T47D (cell line): ENCODE measurements at places on chromosomes 4 and X.

- DNase-seq: no peak
Measured at GRCh38 chr4:36178484-36178883, 65.8 kb downstream of the ARAP2 start.

DNA sequence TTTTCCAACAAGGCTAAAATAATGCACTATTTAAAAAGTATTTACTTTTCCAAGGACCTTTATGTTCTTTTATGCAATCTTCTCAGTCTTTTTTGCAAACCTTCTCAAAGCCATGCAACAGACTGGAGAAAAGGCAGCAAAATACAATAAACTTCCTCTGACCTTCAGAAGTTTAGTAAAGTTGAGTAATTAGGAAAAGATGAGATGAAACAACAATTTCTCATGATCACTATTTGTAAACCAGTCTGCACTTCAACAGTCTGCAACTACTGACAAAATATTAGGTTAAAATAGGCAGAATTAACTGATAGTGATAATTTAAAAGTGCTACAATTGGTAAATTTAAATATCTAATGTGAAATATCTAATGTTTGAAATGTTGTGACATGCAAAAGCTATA is 884.9 kb upstream of the PCDH10 start:
- DNase-seq: no peak

- DNase-seq: no peak
Measured at GRCh38 chrX:148813967-148814366, 313.6 kb downstream of the AFF2 start.

GRCh38 chr4:132227151-132227856 is 921.8 kb upstream of the PCDH10 start:
- DNase-seq: no peak

GRCh38 chr4:123706973-123707372 is 310.4 kb downstream of the SPRY1 start:
- DNase-seq: no peak

GRCh38 chrX:41457613-41458192 is 10.6 kb downstream of the NYX start:
- DNase-seq: no peak

DNA sequence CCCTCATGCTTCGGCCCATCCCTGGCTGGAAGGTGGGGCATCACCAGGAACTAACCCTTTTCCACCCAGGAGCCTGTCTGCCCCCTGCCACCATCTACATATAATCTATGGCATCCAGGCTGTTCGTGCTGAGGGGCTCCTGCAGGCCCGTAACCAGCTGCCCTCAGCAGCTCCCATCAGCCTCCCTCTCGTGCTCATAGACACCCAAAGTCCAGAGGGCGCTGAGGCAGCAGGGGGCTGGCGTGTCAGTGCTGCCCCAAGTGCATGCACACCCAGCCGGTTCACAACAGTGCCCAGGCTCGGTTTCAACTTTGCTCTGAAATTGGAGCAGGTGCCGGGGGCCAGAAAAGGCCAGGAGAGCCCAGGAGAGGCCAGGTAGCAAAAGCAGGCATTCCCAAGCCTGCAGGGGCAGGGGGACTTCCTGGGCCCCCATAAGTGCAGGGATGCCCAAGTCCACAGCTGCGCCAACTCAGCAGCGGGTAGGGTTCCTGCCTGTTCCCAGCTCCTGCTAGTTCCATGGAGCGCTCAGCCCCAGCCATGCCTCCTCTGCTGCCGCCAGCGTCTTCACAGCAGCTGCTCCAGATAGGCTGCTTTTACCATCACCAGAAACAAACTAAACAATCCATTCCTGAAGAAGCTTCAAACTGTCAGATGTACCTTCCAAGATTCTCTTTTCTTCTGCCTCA is 558.2 kb upstream of the GNPDA2 start:
- DNase-seq: no peak

GRCh38 chrX:19852014-19853005 is 35.1 kb downstream of the SH3KBP1 start:
- DNase-seq: no peak

DNA sequence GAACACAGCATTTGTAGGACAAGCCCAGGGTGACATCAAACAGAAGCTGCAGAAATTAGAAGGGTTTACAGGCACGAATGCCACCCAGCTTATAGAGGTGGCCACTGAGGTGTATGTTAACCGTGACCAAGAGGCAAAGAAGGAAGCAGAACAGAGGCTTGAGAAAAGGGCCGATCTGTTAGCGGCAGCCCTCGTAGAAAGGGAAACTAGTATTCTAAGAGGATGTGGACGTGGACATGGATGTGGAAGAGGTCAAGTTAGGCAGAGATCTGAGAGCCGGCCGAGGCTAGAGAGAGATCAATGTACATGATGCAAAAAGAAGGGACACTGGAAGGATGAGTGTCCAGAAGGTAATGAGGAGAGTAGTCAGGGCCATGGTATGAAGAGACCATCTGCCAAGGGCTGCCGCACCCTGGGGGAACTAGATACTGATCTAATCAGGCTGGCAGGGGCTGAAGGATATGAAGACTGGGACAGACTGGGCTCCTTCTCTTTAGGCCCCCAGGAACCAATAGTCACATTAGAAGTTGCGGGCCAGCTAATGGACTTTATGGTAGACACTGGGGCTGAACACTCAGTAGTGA is 27.5 kb downstream of the LIAS start:
- DNase-seq: no peak

DNA sequence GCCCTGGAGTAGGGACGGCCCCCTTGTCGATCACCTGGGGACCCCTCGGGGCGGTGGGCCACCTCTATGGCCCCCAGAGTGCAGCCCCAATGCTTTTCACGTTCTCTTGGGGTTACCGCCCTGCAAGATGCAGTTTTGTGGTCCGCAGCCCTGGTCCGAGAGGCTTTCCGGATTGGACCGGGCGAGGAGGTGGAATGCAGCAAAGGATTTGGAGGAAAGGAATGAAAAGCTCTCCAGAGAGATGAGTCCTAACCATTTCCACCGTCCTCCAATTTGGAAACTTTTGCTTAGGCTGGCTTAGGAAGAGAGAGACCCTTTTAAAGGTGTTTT is 601 bp downstream of the SLC25A43 start:
- no peak for DNase-seq

GRCh38 chr4:8167815-8168214 is 9.2 kb upstream of the ABLIM2 start:
- DNase-seq: no peak

- no peak for DNase-seq
Measured at GRCh38 chr4:99573735-99574368, 772 bp upstream of the MTTP start.

DNA sequence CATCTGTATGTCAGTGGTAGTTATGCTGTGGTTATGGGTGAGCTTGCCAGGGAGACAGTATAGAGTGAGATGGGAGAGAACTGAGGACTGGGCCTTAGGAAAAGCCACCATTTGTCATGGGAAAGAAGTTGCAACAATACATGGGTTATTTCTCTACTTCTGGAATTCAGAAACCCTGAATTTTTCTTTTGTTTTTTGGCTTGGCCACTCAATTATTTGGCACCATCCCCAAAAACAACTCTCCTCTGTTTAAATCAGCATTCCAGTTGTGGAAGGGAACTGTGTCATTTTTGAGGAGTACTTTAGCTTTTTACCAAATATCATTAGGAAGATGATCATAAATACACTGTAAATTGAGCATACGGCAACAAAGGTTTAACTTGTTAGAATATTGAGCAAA is 41.1 kb upstream of the ACSL4 start:
- DNase-seq: no peak

GRCh38 chrX:23919148-23919547 is 11.3 kb downstream of the CXorf58 start:
- DNase-seq: no peak

- DNase-seq: no peak
Measured at GRCh38 chr4:33658971-33659370, 2585.3 kb downstream of the ARAP2 start.

DNA sequence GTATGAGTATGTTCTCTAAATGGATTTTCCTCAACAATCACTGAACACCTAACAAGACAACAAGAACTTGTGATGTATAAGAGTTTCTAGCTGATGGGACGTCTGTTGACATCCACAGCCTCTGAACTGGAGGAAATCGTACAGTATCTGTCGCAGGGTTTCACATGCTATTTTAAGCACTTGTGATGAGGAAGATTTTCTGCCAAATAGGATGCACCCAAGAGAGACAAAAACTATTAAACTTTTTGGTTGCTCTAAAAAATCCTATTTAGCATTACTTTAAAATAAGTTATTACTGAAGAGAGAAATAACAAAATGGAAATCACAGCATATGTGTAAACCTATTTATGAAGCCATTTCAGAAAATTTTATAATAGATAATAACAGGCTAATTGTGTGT is 356.1 kb upstream of the SLC7A11 start:
- no peak for DNase-seq

GRCh38 chr4:70714079-70714887 is 7.5 kb upstream of the RUFY3 start:
- no peak for DNase-seq

- DNase-seq: peak; percentile 62
Measured at GRCh38 chr4:185534866-185535611, at the start of gene PDLIM3. PDLIM3 (minus strand) TSS chr4:185535507; CDS start chr4:185535434, 73 bp downstream.

GRCh38 chrX:69079268-69079667 is 86.0 kb downstream of the PJA1 start:
- DNase-seq: no peak

GRCh38 chrX:48626401-48627298 is 29.4 kb downstream of the WDR13 start:
- no peak for DNase-seq

DNA sequence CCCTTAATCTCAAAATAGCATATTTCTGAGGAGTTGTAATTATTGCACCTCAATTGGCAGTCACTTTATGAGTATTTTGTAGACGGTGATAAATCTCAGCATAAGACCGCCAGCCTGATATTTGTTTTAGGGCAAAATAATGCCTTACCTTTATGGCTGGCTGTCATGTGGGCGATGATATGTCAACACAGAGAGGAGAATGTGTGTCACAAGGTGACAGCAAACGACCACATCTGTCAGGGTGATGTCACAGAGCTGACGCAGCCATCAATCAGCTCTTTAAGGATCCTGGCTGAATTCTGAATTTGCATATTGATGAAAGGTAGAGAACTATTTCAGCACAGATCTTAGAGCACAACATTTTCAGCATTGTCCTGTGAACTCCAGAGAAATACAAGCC is 209.7 kb downstream of the CEP135 start:
- no peak for DNase-seq

- DNase-seq: no peak
Measured at GRCh38 chr4:144734522-144734921, 88.6 kb downstream of the HHIP start.

DNA sequence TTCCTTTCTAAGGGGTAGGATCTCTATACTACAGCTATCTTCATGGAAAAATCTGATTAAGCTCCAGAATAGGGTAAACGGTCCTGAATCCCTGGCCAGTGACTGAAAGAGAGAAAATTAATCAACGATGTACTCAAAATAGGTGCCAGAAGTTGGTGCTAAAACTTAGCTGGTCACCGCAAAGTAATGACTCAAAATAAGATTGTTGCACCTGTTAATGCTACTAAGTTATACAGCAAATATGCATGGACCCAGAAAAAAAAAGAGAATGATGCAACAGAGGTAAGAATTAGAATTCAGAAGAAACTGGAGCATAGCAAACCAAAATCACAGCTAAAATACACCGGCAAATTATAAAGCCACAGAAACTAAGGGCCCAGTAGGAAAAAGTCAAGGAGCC is 239.7 kb upstream of the FAM241A start:
- no peak for DNase-seq

- DNase-seq: no peak
Measured at GRCh38 chr4:94341481-94342370, 910 bp downstream of the HPGDS start.

DNA sequence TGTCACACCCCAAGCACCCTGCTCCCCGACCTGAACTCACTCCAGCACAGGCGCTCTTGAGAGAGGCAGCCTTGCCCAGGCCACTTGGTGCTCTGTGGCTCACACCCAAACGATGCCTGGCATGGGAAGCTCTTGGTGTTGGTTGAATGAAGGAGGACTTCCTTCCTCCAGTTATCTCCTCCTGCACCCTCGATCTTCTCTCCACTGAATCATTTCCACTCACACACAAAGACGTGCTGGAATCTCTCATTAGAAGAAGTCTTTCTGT is 90.5 kb upstream of the TRIM2 start:
- no peak for DNase-seq

DNA sequence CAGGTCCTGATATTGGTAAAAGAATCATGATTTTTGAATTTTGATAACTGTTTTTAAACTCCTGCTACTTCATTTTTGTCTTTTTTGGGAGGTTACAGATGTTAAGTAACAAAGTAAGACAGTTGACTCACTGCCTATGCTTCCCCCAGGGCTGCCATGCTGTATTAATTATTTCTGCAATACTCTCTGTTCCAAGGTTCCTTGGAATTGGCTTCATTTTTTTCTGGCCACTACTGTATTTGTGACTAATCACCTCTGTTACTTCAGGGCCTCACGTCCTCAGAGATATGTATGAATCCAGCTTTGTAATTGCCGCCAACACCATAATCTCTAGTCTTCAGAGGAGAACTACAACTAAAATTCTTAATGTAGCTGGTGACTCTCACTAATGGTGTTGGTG is 1729.3 kb downstream of the C4orf33 start:
- no peak for DNase-seq

- no peak for DNase-seq
Measured at GRCh38 chrX:109777749-109778148, 44.7 kb upstream of the ACSL4 start.

DNA sequence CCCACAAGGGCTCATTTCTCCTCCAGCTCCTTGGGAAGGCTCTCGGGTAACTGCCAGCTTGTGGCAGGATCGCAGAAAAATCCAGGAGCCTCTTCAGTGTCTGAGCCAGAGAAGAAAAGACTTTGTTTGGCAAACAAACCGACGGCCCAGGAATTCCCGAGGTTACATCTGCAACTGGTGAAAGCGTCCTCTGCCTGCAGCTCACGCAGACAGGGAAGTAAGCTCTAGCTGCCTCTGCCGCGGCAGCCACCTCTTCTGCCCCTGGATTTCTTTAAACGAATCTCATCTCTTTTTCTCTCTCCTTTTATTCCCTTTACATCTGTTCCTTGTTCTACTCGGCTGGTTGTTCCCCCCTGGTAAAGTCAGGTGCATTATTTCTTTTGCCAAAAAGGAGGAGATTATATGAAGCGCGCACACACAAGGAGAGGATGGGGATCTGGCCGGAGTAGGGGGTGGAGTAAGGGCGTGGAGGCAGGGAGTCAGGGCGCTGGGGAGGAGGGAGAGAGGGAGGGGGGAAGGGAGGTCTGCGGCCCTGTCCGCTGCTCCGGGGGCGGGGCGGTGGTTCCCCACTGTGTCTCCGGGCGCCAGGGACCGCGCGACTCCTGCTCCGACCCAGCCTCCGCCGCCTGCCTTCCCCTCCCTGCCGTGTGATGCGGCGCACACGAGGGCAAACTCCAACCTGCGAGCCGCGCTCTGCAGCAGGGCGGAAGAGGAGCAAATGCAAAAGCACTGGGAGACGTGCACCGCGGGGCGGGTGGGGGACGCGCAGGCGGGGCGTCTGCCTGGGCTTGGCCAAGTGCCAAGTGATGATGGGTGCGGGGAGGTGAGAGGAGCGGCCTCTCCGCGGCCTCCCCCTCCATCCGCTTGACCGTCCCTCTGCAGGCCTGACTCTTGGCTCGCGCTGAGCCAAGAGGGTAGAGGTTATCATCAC is at the start of gene DCHS2:
Gene DCHS2 (minus strand): TSS at position 459 of the 931 bp plus-strand sequence. CDS start 444 bp downstream, at position 15.
- DNase-seq: peak; percentile 48
